ENCODE measurements at places on chromosomes 4 and X. TPM values are rescaled to one million over a fixed set of nuclear protein-coding genes. Genes with fewer than 3 reads are reported as not detected.
A peak's percentile ranks its signal among the peaks of the same experiment; 100 is the strongest.

Gene DCX
- total RNA-seq, result not detected

Gene SSX4B
- not detected for total RNA-seq

Gene CYP2U1
- total RNA-seq, result 3.1 TPM

Gene NSG1
- not detected for total RNA-seq

Gene CYBB
- 2.1 TPM for total RNA-seq

Gene SSX1
- not detected for total RNA-seq

Gene ARHGAP24
- 10.2 TPM for total RNA-seq

Gene VCX3A
- not detected for total RNA-seq

Gene RAB39B
- 0.44 TPM for total RNA-seq

Gene C1QTNF7
- total RNA-seq, result not detected

Gene RAB9B
- total RNA-seq, result 1.5 TPM

Gene YY2
- 4.7 TPM for total RNA-seq

Gene RPA4
- 1.4 TPM for total RNA-seq

Gene SUPT20HL2
- not detected for total RNA-seq

Gene SHOX
- not detected for total RNA-seq

Gene F8
- total RNA-seq, result 1.6 TPM

Gene BANK1
- total RNA-seq, result 7.9 TPM

Gene GLRB
- 9.1 TPM for total RNA-seq

Gene CXCL3
- 153 TPM for total RNA-seq

Gene FRMPD4
- not detected for total RNA-seq

DNA sequence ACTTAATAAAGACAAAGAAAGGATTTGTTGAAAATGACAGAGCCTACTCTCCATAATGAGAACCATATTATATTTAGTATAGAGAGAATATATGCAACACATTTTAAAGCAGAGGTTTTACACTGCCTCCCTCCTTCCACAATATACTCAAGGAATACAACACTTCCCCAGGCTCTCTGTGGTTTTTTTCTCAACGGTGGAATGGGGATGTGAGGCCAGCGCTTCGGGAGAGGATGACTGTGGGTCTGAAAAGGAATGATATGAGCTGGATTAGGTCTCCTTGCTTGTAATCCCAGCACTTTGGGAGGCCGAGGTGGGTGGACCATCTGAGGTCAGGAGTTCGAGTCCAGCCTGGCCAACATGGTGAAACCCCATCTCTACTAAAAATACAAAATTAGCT is 348.7 kb upstream of the KLF3 start:
- DNase-seq, result no peak

- no peak for DNase-seq
Measured at GRCh38 chrX:25650216-25650820, 487.8 kb upstream of the MAGEB18 start.

DNA sequence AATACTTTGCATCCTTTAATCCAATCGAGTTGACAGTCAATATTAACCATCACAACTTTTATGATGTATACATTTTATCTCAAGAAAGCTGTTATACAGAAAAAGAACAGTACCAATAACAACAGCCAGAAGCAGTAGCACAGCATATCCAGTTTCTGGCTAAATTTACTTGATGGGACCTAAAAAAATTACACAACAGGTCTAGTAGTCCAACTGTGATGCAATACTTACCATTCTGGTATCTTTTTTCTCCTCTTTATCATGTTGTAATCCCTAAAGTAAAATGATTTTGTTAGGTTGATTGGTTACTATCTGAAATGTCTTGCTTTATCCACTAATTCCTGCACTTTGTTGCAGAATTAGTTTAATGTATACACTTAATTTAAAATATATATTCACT is 1150.6 kb downstream of the FAT4 start:
- no peak for DNase-seq

DNA sequence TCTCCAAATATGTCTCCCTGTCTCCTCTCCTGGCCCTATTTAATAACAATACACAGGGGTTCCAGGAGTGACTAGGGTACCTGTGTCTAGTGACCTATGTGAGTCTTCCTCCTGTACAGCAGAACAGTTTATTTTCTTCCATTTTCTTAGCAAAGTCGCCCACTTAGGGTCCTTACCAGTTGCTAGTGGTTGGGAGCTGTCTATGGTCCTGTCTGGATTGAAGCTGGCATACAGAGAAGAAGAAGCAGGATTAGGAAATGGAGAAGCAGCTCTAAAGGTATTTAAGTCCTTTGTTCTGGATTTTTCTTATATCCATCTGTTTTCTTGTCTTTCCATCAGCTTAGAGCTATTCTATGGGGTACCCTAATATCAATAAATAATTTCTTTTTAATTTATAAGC is 587.1 kb upstream of the CPEB2 start:
- no peak for DNase-seq

DNA sequence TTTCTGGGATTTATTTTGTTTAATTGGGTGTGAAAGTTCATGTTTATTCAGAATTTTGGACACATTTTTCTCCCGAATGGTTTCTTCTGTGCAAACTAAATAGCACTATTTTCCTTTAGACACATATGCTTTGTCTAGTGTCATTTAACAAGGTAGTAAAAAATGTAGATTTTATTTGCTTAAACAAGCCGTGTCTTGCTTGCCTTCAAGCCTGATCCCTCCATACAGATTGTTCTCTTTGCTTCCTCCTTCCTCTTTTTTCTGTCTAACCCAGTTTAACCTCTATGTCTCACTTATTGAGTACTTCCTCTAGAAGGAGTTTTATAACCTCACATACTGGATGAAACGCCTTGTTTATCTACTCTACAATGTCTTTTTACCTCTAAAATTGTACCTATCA is 211.8 kb downstream of the NPFFR2 start:
- no peak for DNase-seq

- DNase-seq, result peak; percentile 9
Measured at GRCh38 chr4:4289597-4289940, 385 bp downstream of the LYAR start.

- no peak for DNase-seq
Measured at GRCh38 chr4:78220283-78220682, 163.2 kb downstream of the FRAS1 start.

- no peak for DNase-seq
Measured at GRCh38 chr4:22670956-22671355, 21.8 kb upstream of the GBA3 start.

DNA sequence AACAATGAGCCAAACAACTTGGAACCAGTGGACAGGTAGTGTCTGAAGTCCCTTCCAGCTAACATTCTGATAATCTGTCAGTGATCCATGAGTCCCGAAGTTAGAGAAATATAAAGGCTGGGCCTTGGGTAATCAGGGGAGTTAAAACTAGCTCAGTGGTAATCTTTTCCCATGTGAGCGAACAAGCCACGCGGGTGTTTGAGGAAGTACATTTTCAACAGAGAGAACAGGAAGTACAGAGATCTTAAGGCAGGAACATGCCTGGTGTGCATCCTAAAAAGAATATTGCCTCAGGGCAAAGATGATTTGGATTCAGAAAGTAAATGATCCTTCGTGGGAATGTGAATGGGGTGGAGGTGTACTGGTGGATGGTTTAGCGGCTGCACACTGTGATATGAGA is 42.9 kb downstream of the FNIP2 start:
- DNase-seq, result no peak

DNA sequence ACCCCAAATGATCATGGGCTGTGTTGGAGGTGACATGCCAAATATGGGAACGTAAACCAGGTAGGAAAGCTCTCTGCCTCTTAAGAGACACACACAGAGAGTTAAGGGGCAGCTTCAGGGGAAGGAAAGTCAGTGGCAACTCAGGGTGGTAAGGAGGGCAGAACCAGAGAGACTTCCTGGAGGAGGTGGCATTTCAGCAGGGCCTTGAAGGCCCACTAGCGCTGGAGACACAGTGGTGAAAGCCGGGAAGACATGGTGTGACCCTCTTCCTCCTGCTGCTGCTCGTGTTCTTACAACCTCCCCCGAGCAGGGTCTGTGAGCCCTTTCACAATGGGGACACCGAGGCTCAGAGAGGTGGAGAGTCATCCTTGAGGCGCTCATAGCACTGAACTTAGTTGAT is 68.2 kb downstream of the SORCS2 start:
- no peak for DNase-seq

- peak; percentile 89 for DNase-seq
Measured at GRCh38 chr4:105474099-105474518, 247 bp upstream of the PPA2 start.

DNA sequence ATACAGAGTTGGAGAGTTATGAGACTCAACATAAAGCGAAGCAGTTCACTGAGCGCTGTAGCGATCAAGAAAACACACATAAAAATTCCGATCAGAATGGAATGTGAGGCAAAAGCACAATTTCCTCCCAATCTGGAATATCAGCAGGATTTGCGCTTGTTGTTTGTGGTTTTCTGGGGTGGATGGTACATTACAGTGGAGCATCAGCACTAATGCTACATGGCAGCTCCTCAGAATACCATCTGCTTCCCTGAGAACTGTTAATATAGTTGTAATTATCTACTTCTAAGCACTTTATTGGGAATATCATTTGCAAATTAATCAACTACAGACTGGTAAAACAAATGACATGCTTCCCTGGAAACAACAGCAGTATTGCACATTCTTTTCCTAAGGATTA is 324.1 kb upstream of the PPARGC1A start:
- DNase-seq, result no peak

GRCh38 chr4:54073271-54073880 is 9.0 kb upstream of the CHIC2 start:
- DNase-seq, result no peak

- no peak for DNase-seq
Measured at GRCh38 chr4:161256172-161256571, 907.6 kb downstream of the FSTL5 start.

- DNase-seq, result no peak
Measured at GRCh38 chr4:145663194-145663593, 16.8 kb upstream of the C4orf51 start.

DNA sequence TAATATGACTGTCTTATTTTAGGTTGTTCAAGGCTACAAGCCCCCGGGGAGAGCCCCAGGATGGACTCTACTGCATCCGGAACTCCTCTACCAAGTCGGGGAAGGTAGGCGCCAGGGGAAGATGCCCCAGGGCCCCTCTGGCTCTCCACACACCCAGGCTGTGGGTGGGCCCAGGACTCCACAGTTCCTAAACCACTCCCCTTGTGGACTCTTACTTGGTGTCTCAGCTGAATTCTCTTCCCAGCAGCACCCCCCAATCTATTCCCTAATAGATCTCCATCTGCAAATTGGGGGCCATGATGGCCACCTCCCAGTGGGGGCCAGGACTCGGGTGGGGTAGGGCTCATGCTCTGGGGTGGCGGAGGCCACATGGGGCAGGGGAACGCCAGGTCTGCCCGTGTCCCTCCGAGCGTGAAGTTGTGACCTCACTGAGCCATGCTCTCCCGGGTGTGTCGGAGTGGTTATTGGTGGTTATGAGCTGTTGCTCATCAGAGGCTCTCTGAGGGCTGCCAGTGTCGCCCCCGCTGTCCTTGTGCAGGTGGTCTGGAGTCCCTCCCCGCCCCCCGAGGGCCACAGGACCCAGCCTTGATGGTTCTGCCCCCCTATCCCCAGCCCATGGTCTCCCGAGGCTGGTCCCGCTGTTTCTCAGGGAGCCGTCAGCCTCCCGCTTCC is 11.2 kb upstream of the ADD1 start:
- no peak for DNase-seq

DNA sequence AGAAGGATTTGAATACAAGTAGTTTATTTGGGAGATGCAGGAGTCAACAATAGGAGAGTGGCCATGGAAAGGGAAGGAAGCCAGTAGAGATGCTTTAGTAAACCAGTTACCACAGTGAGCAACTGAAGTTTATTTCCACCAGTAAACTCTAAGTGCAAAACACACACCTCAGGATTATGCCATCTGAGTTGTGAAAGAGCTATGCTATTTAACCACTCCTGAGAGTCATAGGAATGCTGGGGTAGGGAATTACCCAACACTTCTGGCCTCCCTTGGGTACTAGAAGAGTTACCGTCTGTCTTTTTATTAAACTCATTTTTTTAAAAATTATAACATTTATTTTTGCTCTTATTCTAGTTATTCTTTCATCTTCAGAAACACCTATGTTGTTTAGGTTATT is 834.6 kb upstream of the AMOT start:
- DNase-seq, result no peak

- no peak for DNase-seq
Measured at GRCh38 chrX:16462912-16463311, 187.0 kb upstream of the S100G start.
